ENCODE measurements at places on chromosomes 13 and 19.
A peak's percentile ranks its signal among the peaks of the same experiment; 100 is the strongest.

- DNase-seq = no peak
Observed at GRCh38 chr19:6312018-6312417, 21.4 kb downstream of the ACER1 start.

GRCh38 chr19:1087813-1088415, 7.3 kb downstream of the POLR2E start:
- DNase-seq = no peak

DNA sequence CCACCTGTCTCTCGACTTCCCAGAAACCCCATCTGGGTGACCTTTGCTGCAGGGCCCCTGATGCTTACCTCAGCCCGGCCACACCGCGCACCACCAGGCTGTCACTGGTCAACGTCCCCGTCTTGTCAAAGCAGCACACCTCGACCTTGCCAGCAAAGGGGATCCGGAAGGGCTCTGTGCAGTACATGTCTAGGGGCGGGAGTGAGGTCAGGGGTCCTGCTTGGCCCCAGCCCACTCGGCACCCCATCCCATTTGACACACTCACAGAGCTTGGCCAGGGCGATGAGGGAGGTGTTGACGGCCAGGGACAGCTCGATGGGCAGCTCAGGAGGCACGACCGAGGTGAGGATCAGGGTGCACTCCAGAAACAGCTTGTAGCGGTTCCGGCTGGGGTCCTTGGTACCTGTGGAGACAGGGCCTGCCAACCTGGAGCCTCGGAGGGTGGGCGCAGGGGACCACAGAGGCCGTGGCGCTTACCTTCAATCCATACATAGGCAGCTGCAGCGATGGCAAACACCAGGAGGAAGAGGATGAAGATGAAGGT, 8.4 kb downstream of the ATP13A1 start:
- DNase-seq = no peak

- DNase-seq = no peak
Observed at GRCh38 chr13:75195495-75196146, 286.3 kb downstream of the TBC1D4 start.

GRCh38 chr13:106186366-106187030, 349.0 kb downstream of the EFNB2 start:
- DNase-seq = no peak

GRCh38 chr13:77036279-77036678, 9.3 kb upstream of the FBXL3 start:
- no peak for DNase-seq

DNA sequence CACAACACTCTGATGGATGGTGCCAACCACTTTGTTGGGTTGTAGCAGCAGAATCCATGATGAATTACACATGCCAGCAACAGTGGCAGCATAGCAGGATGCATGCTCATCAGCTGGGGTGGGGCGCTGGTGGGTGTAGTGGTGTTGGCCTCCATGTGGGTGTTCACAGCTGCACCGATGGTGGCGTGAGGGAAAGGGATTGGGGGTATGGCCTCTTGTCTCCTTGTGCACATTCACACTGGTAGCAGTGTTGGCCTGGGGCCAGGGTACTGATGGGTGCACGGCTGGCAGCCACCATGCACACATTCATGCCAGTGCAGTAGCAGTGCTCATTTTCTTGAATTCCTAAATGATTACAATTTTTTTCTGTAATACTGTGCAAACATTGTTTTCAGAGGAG, 2748.8 kb upstream of the PCDH20 start:
- DNase-seq = no peak

DNA sequence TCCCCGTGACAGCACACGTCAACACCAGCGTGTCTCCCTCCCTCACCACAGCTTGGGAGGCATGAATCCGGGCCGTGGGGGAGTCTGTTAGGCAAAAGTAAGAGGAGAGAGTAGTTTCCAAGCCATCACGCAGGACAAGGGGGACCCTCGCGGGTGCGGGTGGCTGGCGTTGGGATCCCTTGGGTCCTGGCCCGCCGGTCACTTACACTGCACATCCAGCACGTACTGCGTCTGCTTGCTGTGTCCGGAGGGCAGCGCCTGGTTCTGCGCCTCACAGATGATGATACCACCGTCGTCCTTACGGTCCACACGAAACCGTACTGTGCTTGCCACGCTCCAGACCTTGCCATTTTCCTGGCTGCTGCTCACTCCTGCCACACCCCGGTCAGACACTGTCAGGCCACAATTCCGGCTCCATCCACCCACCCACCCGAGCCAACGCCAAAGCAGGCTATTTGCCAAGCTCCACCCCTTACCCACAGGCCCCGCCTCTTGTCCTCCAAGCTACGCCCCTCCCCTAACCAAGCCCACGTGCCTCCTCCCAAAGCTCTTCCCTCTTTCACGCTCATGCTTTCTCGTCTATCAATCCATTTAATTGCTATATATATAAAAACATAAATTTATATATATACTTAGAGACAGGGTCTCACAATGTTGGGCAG, 6.6 kb upstream of the ZNF428 start:
- no peak for DNase-seq

DNA sequence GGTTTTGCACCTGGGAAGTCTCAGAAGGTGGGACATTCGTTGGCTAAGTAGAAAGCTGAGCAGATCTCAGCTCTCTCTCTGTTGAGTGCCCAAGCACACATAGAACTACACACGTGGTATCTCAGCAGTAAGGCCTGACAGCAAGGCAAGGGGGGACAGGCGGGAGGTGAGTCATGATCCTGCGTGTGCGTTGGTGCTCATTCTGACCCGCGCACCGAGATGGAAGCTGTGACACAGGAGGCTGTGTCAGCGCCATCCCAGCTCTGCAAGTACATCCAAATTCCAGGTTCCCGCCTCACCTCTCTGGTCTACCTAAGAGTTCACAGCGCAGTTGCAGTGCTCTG, 135.7 kb downstream of the USP12 start:
- DNase-seq = no peak

DNA sequence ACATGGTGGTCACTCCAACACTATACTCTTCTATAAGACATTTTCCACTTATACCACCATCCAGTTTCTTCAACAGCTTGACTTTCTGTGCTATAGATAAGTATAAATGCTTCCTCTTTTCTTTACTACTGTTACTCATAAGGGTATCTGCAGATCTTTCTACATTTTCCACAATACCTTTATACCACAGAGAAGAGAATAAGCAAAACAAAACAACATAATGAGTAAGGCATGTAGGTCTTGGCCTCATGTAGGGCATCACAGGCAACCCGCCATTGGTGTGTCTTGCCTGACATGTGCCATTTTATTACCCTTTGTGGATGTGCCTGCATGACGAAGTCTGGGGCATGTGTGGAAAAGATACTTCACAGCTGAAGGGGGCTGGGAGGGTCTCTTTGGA, 265.3 kb upstream of the STARD13 start:
- no peak for DNase-seq

- DNase-seq = no peak
Observed at GRCh38 chr13:111938741-111939665, 127.9 kb upstream of the SOX1 start.

GRCh38 chr19:10184636-10185035, 10.1 kb downstream of the DNMT1 start:
- DNase-seq = no peak

DNA sequence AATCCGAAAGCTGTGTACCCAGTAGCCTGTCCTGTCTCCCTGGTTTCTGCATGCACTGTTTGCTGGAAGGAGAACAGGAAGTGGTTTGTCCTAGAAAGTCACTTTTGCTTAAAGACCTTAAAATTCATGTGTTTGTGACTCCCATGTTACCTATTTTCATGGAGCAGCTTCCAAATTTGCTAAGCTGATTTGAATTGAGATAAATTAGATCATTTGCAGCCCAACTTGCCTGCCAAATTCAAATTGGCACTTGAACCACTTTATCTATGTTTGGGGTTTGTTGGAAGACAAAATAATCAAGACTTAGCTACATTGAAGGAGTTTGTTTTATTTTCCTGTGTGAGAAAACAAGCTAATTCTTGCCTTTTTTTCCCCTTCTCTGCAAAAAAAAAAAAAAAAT, 532.5 kb downstream of the DIAPH3 start:
- no peak for DNase-seq

- no peak for DNase-seq
Observed at GRCh38 chr13:49836516-49836915, 44.0 kb upstream of the KPNA3 start.

GRCh38 chr13:35824395-35824794, 306.8 kb downstream of the DCLK1 start:
- DNase-seq = no peak

DNA sequence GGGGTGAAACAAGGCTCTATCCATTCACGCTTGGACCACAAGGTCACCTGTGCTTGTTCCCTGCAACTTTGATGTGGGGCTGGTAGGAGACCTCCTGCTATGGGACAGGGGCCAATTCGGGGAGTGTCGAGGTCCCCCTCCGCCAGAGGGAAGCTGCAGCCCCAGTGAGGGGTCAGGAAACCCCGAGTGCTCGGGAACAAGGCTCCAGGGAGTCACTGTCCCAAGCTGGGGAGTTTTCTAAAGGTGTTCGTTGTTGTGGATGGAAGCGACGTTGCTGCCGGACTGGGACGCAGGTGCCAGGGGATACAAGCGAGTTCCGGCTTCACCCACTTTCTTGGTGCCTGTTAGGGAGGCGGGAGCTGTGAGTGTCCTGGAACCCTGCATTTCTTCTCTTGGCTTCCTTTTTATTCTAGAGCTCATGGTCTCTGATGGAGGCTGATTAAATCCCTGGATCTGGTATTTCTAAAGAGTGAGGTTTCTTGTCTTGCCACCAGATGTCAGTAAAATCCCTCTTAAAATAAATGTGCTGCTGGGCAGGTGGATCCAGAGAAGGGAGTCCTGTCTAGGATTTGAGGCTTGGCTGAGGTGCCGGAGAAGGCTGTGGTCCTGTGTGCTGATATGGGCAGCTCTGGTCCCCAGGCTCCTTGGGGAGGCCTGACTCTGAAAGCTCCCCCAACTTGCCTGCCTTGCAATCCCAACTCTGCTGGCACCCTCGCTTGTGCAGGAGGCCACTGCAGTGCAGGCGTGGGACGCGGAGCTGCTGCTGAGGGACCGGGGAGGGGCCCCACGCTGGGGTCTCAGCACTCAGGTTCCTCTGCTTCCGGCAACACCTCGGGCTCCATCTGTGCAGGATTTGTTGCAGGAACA, 153.9 kb downstream of the TEX29 start:
- DNase-seq = no peak

DNA sequence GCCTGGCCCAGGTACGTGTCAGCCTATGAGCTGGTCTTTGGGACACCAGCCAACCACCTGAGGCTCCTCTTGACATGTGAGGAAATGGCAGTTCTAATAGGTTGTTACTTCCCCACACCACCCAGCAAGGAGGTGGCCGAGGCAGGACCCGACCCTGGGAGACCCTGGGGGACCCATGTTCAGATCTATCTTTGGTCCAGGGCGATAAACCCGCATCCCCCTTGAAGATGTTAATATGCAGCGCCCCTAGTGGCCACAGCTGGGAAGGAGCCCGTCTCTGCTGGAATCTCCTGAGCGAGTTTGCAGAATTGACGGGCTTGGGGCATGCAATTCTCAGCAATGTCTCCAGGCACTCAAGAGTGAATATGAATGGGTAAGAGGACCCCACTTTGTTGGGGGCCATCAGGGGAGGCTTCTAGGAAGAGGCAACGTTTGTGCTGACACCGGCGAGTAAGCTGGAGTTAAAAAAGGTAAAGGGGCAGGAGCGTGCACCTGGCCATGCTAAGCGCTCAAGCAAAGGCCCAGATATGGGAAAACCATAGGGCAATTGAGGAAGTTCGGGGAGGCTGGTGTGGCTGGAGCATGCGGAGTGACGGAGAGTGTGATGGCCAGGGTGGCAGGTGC, 1.5 kb upstream of the MYO1F start:
- peak; percentile 70 for DNase-seq

- DNase-seq = no peak
Observed at GRCh38 chr13:73421310-73421912, 362.6 kb downstream of the KLF5 start.

GRCh38 chr13:39058040-39058439, 19.8 kb downstream of the NHLRC3 start:
- no peak for DNase-seq

DNA sequence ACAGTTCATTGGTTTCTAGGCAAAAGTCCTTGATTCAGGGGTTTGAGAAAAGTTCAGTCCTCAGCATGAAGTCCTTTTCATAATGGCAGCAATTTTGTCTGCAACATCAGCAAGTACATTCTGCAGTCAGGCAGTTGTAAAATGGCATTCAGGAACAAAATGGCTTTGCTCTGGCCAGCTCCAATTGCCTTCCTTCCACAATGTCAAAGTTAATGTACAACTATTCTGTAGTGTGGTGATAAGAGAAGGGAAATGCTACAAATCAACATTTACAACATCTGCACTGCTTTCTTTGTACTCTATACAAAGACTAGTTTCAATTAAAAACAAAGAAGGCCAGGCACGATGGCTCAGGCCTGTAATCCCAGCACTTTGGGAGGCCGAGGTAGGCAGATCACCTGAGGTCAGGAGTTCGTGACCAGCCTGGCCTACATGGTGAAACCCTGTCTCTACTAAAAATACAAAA, 1.8 kb upstream of the NEK3 start:
- no peak for DNase-seq

- DNase-seq = no peak
Observed at GRCh38 chr13:35857769-35858168, 273.4 kb downstream of the DCLK1 start.

- DNase-seq = no peak
Observed at GRCh38 chr19:34475975-34476594, 5.5 kb upstream of the WTIP start.

GRCh38 chr19:16445238-16446107, 26.3 kb downstream of the EPS15L1 start:
- DNase-seq = no peak

DNA sequence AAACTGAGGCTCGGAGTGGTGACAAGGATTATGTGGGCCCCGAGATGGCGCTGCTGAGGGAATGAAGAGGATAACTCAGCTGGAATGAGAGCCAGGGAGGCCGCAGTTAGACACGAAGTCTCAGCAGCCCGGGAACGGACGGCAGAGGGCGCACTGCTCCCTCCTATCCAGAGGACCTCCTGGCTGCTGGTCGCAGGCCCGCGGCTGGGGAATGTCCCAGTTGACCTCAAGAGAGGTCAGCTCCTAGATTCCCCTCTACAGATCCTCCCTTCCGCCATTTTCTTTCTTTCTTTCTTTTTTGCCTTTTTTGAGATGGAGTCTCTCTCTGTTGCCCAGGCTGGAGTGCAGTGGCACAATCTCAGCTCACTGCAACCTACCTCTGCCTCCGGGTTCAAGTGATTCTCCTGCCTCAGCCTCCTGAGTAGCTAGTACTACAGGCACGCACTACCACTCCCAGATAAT, 24.1 kb upstream of the ASPDH start:
- DNase-seq = peak; percentile 58

GRCh38 chr13:33871207-33872004, 53.5 kb downstream of the RFC3 start:
- no peak for DNase-seq

DNA sequence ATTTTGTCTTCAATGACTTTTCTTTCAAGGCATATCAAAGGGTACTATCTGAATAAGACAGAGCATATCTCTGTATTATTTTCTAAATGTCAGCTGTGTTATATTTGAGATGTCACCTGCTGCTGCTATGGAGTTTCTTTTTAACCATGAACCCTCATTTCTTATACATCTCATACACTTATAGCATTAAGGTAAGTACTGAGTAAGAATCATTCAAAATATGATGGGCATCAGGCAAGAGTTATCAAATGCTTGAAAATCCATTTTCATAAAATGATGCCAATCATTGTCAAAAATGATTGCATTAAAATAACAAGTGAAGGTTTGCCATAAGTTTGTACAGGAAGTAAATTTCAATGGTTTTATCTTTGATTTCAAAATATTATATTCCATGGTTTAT, 2005.0 kb upstream of the PCDH20 start:
- DNase-seq = no peak
